ENCODE measurements at places on chromosomes 6 and 20.

GRCh38 chr6:88368071-88368787 lies 202.1 kb upstream of the CNR1 start:
- no peak for DNase-seq

- DNase-seq, result no peak
Measured at GRCh38 chr6:72288592-72288991, 333.3 kb upstream of the KCNQ5 start.

- DNase-seq, result no peak
Measured at GRCh38 chr6:34366639-34366921, 25.9 kb downstream of the NUDT3 start.

DNA sequence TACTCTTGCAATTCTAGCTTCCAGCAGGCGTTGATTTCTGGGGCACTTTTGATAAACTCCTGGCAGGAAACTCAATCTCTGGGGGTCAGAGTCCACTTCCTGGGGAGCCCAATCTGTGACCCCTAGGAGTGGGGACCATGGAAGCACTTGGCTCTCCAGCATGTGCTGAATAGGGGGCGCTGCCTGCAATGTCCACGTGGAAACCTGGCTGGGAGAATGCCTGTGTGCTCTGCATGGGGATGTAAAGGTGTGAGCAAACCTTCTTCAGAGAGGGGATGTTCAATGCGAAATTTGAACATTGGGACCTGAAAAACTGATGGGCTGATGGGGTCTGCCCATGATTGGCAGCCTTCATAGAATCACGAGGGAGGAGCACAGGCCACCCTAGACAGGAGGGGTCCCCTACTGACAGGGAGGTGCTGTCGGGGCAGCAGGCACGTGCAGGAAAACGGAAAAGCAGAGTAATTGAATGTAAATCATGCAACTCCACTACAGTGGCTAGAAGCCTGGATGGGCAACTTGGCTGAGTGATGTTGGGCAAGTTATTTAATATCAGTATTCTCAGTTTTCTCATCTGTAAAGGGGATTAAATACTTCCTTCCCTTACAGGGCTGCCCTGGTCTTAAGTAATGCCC lies 47.8 kb downstream of the CEP43 start:
- no peak for DNase-seq

DNA sequence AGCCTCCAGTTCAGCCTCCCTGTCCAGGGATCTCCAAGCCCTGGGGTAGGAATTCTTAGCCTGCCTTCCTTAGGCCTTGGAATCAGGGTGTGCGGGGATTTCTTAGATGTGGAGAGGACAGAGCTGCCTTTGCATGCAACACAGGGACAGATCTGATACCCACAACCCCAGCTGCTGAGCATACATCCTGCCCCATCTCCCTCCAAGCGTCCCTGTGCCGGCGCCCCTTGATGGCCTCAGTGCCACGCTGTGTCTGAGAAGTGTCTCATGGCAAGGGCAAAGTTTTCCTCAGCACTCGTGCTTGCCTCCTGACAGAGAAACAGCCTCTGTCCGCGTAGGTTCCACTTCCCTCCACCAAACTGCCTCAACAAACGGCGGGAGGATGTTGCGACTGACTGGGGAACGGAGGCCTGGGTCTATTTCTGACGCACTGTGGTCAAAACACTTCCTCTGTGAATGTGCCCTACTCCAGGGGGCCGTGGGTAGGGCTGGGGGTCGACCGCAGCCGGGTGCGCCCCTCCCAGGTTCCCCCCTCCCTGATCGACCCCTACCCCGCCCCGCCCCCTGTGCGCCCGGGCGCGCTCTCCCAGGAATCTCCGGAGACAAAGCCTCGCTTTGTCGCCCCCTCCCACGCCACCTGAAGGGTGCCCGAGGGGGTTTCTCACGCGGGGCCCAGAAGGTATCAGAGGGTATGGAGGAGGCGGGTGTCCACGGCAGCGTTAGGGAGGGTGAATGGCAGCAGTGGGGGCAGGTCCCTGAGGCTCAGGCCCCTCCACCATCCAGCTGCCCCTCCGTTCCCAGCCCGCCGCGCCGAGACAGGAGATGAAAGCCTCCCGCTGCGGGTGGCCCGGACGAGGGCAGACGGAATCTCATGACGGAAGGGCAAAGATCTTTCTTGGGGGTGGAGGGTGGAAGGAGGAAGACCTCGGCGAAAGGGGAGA lies 806 bp downstream of the MICAL1 start:
- no peak for DNase-seq

- DNase-seq, result no peak
Measured at GRCh38 chr6:3263096-3263495, 4.3 kb downstream of the PSMG4 start.

- DNase-seq, result no peak
Measured at GRCh38 chr6:115667478-115668026, 393.1 kb downstream of the FRK start.

GRCh38 chr20:56630086-56630493 lies 984 bp downstream of the TFAP2C start:
- DNase-seq, result no peak

DNA sequence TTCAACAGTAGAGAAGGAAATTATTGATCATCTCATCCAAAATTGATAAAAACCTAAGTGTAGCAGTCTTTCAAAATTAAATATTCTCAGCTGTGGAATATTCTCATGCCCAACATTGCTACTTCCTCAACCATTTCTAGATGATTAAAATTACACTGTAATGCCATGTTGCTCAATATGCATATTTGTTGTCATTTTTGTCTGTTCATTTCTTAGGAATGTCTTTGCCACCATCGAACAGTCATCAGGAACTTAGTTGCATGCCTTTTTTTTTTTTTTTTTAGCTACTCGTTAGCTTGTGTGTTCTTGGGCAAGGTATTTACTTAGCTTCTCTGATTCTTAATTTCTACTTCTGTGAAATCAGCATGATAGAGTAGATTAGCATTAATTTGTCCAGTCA lies 188.6 kb downstream of the DTNBP1 start:
- no peak for DNase-seq

- no peak for DNase-seq
Measured at GRCh38 chr6:108800427-108800864, 47.8 kb upstream of the ARMC2 start.

DNA sequence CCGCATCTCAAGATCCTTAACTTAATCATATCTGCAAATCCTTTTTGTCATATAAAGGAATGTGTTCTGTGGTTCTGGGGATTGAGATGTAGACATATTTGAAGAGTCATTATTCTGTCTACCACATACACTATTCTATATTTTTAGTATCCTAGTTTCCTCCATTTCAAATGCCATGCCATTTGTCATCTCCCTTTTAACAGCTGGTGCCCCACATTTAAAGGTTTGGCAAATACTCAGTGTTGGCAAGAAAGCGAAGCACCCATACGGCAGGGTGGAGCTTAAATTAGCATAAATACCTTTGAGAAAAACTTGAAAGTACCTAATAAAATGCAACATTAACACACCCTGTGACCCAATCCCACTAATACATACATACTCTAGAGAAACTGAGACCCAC lies 31.7 kb downstream of the PAK5 start:
- no peak for DNase-seq

DNA sequence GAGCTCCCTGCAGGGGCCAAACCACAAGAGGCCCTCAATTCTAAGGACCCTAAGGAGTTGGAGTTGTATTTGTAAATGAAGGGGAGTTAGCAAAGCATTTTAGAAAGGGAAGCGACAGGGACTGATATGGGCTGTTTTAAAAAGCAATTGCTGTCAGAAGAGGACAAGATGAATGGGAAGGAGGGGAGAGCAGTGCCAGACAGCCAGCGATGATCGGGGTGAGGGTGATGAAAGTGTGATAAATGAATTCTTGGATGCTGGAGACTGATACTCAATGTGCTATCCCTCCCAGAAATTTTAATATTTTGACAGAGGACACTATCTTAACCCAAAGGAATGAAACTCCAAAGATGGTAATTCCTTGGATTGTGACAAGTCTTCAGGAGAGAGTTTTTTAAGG lies 289.2 kb downstream of the CLIC5 start:
- DNase-seq, result no peak

GRCh38 chr20:24439737-24440387 lies 29.6 kb upstream of the SYNDIG1 start:
- DNase-seq, result no peak

GRCh38 chr20:64261138-64261537 lies 5.6 kb downstream of the PCMTD2 start:
- no peak for DNase-seq

- DNase-seq, result no peak
Measured at GRCh38 chr20:40948465-40949267, 80.0 kb upstream of the TOP1 start.

- no peak for DNase-seq
Measured at GRCh38 chr20:61874421-61875068, 191.1 kb downstream of the TAF4 start.

- no peak for DNase-seq
Measured at GRCh38 chr6:32857156-32857891, 3.3 kb downstream of the PSMB9 start.

GRCh38 chr20:53263554-53264438 lies 291.6 kb downstream of the TSHZ2 start:
- no peak for DNase-seq

DNA sequence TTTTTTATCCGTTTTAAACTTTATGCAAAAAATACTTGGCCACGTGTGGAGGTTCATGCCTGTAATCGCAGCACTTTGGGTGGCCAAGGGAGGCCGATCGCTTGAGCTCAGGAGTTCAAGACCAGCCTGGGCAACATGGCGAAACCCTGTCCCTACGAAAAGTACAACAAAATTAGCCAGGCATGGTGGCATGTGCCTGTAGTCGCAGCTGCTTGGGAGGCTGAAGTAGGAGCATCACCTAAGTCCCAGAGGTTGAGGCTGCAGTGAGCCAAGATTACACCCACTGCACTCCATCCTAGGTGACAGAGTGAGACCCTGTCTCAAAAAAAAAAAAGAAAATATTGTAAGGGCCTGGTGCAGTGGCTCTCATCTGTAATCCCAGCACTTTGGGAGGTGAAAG lies 45.0 kb downstream of the CSE1L start:
- no peak for DNase-seq

DNA sequence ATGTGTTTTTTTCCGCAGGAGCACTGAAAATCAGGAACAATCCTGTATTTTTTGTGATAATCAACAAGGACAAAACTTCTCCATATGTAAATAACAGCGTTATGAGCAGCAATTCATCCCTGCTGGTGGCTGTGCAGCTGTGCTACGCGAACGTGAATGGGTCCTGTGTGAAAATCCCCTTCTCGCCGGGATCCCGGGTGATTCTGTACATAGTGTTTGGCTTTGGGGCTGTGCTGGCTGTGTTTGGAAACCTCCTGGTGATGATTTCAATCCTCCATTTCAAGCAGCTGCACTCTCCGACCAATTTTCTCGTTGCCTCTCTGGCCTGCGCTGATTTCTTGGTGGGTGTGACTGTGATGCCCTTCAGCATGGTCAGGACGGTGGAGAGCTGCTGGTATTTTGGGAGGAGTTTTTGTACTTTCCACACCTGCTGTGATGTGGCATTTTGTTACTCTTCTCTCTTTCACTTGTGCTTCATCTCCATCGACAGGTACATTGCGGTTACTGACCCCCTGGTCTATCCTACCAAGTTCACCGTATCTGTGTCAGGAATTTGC lies at the start of gene TAAR6:
TAAR6 (plus strand) TSS at position 102 of the 557 bp plus-strand sequence; CDS start at position 102, 0 bp downstream.
- DNase-seq, result no peak

DNA sequence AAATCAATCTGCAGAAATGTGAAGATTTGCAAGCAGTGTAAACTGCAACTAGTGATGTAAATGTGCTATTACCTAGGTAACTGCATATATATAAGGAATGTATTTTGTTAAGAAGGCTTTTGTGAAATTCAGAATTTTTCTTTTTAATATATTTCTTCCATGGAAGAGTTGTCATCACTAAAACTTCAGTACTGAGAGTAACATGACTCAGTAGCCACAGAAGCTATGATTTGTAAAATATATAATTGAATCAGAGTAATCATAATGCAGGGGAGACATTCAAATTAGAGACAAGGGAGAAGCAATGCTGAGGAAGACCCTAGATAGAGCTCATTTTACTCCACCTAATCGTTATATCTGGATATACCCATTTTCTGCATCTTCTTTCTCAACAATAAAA lies 141.7 kb downstream of the ADGRG6 start:
- DNase-seq, result no peak
